ENCODE measurements at places on chromosomes 5 and 9.
A peak's percentile ranks its signal among the peaks of the same experiment; 100 is the strongest.

- DNase-seq, result no peak
Measured at GRCh38 chr5:121500310-121500709, 351.4 kb upstream of the FTMT start.

DNA sequence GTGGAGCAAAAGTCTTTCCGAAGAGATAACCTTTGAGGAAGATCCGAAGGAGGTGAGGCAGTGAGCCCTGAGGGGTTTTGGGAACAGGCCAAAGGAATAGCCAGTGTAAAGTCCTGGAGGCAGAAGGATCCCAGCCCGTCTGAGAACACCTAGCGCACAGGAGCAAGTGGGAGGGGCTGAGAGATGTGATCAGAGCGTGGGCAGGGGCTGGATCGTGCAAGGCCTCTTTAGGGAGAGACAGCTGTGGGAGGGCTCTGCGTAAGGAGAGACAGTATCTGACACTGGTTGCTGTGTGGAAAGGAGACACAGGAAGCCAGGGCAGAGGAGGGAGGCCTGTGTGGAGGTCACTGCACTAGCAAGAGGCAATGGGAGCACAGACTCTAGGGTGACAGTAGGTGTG lies 68.2 kb downstream of the BARX1 start:
- DNase-seq, result no peak

DNA sequence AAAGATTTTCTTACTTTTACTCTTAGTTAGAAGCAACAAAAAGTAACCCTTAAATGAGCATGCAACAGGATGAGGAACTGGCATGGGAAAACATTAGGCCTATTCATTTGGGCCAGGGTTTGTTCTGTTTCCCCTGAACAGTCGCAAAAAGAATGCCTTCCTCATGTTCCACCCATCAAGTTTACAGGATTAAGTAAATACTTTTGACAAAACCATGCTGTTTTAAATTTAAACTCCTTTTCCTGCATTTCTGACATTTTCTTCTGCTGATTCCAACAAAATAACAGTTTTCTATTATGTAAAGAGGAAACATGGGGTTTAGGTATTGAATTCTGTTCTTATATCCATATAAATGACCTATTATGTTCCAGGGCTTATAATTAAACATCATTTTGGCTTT lies 236.6 kb upstream of the ACTBL2 start:
- DNase-seq, result no peak

DNA sequence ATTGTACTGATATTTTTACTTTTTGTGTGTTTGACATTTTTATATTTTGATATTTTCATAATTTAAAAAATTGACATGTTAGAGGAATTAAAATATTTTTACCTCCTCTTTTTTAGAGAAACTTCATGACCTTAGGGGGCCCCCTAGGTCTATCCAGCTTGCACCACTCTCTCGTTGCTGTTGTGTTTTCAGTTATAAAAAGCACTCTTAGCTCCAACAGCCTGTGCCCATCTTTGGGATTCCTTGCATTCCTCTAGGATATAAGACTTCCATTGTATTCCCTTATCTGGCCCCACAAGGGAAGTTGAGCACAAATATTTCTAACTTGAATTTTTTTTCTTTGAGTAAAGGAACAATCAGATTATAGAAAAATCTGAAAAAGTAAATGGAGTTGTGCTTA lies 245.3 kb downstream of the SH3GL2 start:
- no peak for DNase-seq

GRCh38 chr5:81233080-81233634 lies at the start of gene CKMT2:
CKMT2 (plus strand) TSS chr5:81233322; CDS start chr5:81251133, 17,811 bp downstream.
- DNase-seq, result no peak

- DNase-seq, result no peak
Measured at GRCh38 chr5:39623291-39623865, 198.6 kb upstream of the DAB2 start.

DNA sequence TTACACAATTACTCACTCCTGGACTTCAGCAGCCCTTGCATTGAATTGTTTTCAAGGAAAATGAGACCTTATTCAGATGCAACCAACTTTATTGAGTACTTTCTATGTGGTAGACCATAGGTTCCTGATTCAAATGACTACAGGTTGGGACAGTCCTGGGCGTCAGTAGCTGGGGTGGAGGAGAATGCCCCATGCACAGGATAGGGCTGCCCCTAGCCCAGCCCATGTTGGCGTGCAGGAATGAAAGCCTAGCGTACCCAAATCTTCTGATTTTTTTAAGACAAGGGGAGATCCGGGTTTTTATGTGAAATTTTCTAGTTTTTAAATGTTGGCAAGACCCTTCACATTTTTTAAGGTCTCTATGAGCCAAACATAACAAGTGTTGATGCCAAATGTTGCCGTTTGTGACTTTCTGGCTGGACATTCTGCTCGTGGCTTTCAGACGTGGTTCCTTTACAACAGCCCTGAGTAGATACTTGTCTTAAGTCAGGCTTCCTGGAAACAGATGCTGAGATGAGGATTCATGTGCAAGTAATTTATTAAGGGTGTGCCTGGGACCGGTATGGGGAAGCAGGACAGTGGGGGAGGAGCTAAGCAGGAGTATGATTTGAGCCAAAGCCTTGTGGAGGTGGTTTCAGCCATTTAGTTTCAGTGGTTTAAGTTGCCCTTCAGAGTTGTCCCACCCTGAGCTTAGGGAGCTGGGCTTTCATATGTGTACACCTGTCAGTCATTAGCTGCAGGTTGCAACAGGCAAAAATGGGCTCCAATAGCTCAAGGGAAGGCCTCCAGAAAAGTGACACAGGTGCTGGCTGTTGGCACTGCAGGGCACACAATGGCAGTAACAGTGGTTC lies 154.1 kb downstream of the NTRK2 start:
- no peak for DNase-seq

DNA sequence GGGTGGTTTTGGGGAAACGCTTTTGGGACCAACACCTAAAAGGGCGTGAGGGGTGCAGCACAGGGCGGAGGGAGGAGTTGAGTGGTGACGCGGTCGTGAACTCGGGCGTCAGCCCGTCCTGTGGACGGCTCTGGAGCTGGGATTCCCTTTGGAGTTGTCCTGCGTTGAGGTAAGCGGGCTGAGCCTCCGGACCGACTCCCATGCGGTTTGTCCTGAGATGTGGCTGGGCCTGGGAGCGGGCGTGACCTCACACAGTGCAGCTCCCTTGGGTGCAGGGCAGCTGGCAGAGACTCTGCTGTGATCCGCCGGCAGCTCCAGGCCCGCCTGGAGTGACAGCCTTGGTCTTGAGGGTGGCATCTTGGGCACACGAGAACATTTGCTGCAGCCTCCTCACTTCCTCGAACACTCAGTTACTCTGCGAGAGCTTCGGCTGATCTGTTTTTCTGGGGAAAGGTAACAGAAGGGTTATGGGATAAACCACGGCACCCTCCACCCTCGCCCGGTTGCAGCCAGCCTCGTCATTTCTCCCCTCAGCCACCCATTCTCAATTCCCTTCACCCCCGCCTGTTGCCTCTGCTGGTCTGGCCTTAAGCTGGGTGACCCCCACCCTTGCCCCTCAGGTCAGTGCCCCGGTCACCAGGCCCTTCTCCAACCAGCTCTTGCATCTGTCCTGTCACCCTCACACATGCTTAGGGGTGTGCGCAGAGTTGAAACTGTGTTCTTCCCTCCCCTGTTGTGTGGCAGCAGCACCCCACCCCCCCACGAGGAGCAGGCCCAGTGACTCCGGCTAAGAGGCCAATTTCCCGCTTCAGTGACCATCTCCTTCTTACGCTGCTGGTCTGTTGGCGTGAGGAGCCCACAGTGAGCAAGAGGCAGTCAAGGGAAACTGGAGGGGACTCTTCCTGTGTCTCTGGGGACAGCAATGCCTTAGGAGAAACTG lies 94.2 kb upstream of the COL5A1 start:
- no peak for DNase-seq

DNA sequence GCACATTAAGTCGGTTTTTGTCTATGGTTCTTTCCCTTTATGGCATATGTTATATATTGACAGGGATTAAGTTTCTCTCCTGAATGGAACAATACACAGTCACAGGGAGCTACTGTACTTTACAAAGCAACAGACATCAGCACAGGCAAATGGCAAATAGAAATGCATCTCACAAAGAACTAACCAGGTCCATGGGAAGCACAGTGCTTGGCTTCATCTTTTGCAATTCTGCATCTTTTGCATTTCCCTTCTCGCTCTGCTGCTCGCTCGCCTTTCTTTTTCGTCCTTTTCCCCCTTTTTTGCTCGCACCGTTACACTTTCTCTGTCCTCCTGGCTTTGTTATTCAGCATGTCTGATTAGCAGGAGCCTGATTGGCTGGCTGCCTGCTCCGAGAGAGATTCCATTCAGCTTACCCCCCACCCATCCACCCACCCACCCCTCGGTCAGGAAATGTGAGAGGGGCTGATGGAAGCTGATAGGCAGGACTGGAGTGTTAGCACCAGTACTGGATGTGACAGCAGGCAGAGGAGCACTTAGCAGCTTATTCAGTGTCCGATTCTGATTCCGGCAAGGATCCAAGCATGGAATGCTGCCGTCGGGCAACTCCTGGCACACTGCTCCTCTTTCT lies at the start of gene ADAMTSL1:
Gene ADAMTSL1 (plus strand): TSS at position 502 of the 628 bp plus-strand sequence. CDS start 80 bp downstream, at position 582.
- DNase-seq, result peak; percentile 49

DNA sequence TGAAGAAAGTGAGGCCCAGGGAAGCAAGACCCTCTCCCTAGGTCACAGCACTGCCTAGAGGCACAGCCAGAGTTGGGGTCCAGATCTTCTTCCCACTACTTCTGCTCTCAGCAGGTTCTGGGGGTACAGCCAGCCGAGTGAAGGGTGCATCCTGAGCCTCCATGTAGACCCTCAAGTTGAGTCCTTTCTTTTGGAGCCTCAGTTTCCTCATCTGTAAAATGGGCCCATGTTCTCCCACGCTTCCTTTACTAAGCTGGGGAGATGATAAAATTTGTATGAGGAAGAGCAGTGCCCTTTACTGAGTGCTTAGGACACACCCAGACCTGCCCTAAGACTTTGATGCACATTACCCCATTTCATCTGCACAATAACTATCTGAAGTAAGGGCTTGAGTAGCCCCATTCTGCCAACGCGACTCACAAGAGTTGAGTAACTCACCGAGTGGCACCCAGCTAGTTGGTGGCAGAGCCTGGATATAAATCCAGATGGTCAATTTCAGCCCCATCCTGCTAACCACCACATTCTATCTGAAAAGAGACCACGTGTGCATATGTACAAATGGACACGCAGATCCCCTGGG lies 64.3 kb upstream of the GGTA1 start:
- DNase-seq, result no peak

DNA sequence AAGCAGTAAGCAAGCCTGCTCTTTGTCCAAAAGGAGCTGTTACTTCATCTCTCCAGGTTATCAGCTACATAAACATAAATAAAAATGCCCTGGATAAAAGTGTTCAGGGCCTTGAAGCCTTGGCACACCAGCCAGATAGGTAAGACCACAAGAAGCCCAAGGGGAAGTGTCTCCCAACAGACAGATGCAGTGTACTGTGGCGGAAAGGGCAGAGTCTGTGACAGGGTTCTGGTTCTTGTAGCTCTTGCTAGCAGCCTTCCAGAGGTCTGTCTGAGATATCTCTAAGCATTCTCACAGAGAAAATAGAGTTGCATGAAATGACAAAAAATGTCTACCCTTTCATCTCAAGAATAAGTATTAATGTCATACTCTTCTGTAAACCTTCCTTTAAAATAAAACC lies 30.1 kb downstream of the ISOC1 start:
- DNase-seq, result no peak

GRCh38 chr9:18333157-18333556 lies 140.8 kb upstream of the ADAMTSL1 start:
- no peak for DNase-seq

- DNase-seq, result peak; percentile 55
Measured at GRCh38 chr5:11596657-11597071, 307.6 kb downstream of the CTNND2 start.

- no peak for DNase-seq
Measured at GRCh38 chr9:100352201-100352726, 478 bp downstream of the TEX10 start.

DNA sequence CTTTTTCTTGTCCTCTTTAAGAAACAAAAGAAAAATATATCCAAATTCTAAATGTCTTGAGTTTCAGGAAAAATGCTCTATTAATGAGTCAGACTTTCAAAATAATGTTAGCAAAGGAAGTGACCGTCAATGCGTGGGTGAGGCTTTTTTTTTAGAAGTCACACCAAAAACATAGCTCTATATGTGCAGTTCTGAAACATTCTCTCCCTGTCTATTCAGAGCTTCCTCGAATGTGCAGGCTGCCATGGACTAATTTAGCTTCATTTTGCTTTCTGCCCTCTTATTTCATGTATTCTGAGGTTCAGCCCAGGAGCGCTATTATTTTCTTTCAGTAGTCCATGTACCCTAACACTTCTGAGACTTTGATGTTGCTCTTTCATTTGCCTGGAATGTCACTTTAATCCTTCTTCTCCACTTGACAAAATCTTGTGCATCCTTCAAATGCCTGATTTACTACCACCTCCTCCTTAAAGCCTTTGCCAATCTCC lies 72.5 kb upstream of the RASA1 start:
- DNase-seq, result no peak

- no peak for DNase-seq
Measured at GRCh38 chr9:108534741-108535140, 321.0 kb downstream of the ACTL7B start.

DNA sequence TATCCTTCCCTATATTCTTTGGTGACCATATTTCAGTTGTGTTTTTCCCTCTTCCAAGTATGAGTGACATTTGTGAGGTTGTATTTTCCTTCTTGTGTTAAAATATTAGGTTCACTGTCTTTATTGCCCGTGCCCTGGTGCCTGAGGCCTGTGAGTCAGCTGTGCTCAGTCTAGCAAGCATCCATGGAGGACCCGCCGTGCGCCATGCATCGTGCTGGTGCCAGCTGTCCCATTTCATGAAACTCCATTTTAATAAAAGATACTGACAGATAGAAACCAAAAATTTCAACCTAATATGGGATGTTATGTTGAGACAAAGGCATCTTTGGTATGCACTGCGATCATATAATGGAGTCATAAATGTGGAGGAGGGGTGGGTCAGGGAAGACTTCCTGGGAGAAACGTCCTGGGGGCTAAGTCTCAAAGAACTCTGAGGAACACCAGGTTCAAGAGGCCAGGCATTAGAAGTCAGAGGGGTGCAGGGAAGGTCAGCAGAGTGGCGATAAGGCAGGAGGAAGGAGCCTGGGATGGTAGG lies 34.0 kb upstream of the FGF1 start:
- DNase-seq, result no peak

GRCh38 chr5:60184606-60185005 lies 291.1 kb upstream of the PDE4D start:
- no peak for DNase-seq
